Fibroblast of skin of right quadriceps (primary cell): ENCODE measurements at places on chromosomes 1 and 21.

DNA sequence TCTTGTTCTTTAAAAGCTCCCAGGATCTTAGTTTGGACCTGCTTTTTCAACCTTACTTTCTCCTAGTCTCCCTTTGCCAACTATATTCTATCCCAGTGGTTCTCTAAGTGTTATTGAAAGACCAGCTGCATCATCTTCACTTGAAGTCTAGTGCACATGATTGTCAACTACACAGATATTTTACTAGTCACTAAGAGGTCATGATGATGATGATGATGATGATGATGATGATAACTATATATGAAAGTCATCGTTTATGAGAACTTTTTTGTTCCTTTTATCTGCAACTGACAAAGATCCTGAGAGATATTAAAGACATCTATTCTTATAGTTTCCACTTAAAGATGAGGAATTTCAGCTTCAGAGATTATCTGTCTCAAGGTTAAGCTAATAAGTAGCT is 479.0 kb upstream of the ZRANB2 start:
- DNase-seq = no peak

GRCh38 chr21:45463871-45464270 is 58.9 kb downstream of the COL18A1 start:
- no peak for DNase-seq

DNA sequence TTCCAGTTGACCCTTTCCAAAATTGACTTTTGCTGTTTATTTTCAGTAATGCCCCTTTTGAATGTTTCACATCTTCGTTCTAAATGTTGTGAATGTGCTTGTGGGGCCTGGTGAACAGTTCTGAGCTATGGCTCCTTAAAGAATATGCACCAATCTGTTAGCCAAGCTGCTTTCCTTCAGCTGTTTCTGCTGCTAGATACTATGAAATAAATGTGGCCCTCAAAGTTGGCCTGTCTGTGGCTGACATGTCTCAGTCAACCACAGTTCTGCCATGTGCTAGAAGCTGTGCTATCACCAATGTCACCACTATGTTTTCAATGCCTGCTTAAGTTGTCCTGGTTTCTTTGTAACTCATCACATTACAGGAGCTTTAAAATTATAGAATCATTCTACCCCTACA is 86.7 kb upstream of the BCL10 start:
- no peak for DNase-seq

- peak; percentile 73 for DNase-seq
Measured at GRCh38 chr1:25504706-25505595, 38.5 kb upstream of the LDLRAP1 start.

DNA sequence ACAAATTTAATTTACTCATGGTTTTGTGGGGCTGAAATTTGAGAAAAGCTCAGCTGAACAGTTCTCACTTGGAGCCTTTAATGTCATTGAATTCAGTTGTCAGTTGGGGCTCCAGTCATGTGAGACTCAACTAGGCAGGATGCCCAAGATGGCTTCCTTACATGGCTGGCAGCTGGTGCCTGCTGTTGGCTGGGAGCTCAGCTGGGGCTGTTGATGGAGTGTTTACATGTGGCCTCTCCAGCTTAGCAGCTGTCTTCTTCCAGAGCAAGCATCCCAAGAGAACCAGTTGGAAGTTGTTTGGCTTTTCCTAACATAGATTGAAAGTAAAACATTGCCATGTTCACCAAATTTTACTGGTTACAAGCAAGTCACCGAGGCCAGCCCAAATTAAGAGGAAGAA is 81.8 kb upstream of the KCNA3 start:
- DNase-seq = no peak
